ENCODE measurements at places on chromosomes 4 and X.

GRCh38 chrX:39487969-39488330, 609.8 kb downstream of the BCOR start:
- no peak for DNase-seq

GRCh38 chr4:22413471-22413870, 102.4 kb downstream of the ADGRA3 start:
- DNase-seq, result no peak

GRCh38 chrX:23825675-23826074, 42.7 kb downstream of the SAT1 start:
- DNase-seq, result no peak

DNA sequence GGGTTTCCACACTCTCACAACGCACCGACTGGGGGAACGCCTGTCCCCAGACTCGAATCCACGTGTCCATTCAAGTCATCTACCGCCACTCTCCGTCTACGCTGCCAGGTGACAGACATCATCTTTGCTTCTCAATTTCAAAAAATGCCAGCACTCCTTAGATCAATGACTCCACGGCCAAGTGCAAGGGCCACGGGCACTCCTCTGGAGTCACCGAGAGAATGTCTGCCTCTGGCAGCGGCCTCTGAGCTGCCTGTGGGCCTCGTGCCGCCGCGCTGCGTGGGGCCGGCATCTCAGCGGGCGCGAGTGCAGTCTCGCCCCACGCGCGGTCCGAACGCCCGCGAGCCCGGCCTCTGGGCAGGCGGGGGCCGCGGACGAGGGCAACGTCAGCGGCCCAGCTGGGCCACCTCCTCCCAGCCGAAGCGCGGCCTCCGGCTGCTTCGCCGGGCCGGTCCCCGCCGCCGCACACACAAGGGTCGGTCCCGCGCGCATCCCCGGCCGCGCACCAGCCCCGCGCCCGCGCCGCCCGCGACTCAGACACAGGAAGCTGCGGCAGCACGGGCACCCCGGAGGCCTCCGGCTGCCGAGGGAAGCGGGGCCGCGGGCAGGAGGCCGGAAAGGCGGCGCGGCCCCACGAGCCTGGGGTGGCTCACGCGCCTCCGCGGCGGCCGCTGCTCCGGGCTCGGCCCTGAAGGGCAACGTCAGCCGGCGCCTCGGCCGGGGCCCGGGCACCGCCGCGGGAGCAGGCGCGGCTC, 450 bp downstream of the ACSL1 start:
- no peak for DNase-seq

GRCh38 chr4:127586922-127587571, 45.7 kb upstream of the INTU start:
- no peak for DNase-seq

GRCh38 chrX:123392921-123393320, 208.8 kb downstream of the GRIA3 start:
- DNase-seq, result no peak

GRCh38 chr4:114310296-114310925, 288.2 kb upstream of the UGT8 start:
- no peak for DNase-seq

DNA sequence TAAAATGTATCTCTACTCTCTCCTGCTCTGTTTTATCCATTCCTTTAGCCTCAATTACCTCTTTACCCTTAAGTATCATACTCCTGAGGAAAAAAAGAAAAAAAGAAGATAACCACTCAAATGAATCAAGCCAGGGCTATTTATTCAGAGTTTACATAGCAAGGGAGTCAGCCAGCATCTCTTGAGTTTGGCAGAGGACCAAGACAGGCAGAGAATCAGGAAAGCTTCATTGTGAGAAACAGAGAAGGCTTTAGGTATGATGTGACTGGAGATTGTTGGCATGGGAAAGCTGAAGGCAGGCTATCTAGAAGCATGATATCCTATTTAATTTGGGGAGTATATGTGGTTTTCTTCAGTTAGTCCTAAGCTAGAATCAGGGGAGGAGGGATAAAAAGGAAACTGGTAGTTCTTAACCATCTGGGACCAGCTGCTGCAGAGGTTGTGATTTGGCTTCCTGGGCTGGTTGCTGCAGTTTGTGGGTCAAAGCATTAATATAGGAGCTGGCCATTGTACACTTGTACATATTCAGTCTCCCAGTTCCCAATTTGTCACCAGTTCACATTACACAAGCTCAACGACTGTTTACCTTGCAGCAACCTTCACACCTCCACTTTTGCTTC, 11.2 kb downstream of the APELA start:
- DNase-seq, result no peak

GRCh38 chrX:137916090-137916746, 350.3 kb downstream of the ZIC3 start:
- no peak for DNase-seq

DNA sequence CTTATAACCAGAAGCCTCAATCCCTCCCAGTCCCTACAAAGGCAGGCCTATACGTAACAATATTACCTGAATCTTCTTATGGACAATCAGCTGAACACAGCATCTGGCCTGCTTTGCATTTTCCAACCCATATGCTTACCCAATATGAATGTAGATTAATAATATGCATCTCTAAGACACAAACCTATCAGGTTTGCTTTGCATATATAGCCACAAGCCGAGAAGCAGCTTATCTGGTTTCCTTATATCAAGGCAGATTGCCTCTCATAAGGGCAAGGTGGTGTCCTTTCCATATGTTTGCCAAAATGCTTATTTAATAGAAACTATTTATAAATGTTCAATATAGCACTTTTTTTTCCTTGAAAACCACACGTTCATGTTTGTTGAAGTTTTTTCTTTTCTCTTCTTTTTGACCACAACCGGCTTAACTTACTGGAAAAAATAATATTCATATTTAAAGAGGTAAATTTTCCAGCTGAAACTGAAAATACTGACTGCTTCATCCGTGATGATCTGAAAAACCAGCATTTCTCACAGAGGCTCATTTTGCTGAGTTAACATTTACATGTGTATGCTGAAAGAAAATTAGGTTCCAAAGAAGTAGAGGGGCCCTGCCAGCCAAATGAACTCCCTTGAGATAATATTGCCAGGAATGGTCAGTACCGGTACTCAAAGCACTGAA, 3.8 kb downstream of the IL21 start:
- DNase-seq, result no peak

- no peak for DNase-seq
Measured at GRCh38 chr4:117873779-117874178, 160.5 kb upstream of the NDST3 start.

- no peak for DNase-seq
Measured at GRCh38 chr4:1978226-1978625, 30.5 kb downstream of the NELFA start.

DNA sequence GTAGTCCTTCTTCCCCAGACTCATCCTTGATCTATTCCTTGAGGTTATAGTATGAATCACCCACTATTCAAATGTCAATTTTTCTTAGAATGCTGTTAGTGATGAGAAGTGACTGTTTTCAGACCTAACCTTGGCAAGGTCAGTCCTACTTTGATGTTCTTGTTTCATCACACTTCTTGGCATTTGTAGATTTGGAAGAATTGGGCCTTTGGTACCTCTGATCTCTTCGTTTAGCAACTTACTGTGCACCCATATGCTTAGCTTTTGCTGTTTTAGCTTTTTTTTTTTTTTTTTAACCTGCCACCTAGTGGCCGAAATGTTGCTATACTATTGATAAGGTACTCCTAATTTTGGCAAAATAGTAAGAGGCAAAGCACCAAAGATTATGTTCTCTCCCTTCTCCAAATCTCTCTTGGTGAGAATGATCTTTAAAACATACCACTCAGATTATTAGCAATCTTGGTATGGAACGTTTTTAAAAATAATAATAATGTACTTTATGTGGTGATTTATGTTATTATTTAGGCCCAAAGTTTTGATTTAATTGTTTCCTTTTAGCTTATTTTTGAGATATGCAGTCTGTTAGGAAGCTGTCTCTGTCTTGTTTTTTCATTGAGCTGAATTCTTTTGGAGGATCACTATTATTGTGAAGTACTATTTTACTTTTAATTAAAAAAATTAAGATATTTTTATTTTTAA, 16.6 kb downstream of the DCK start:
- DNase-seq, result no peak

GRCh38 chr4:184309241-184310170, 91.8 kb upstream of the ENPP6 start:
- no peak for DNase-seq

DNA sequence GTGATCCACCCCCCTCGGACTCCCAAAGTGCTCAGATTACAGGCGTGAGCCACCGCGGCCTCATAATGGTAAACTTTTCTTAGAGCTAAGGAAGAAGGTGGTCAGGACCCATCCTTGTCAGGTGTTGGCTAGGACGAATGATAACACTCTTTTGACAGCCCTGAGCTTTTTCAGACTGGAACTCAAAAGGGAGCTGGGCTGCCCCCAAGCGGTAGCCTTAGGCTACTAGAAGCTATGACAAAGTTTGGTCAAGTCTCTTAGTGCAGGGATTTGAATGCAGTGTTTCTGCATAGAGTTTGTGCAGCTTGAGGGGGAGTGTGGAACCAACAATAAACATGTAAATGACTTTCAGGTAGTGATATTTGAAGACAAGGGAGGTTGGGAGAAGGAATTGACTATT, 11.8 kb upstream of the HSD17B10 start:
- DNase-seq, result no peak

DNA sequence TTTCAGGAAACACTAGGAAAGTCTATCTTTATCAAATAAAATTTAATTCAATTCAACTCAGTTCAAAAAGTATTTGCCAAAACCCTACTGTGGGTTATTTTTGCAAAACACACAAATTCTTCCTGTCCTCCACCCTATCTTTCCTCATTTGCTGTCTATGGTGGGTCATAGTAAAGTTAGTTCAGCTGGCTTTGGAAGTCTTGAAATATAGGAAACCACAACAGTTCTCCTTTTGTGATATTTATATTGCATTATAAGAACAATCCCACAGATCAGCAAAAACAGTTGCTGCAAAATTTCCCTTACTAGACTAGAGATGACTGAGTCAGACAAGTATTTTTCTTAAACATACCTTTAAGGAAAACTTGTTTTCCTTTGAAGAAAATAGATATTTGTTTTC, 22.2 kb downstream of the CYBB start:
- DNase-seq, result no peak

DNA sequence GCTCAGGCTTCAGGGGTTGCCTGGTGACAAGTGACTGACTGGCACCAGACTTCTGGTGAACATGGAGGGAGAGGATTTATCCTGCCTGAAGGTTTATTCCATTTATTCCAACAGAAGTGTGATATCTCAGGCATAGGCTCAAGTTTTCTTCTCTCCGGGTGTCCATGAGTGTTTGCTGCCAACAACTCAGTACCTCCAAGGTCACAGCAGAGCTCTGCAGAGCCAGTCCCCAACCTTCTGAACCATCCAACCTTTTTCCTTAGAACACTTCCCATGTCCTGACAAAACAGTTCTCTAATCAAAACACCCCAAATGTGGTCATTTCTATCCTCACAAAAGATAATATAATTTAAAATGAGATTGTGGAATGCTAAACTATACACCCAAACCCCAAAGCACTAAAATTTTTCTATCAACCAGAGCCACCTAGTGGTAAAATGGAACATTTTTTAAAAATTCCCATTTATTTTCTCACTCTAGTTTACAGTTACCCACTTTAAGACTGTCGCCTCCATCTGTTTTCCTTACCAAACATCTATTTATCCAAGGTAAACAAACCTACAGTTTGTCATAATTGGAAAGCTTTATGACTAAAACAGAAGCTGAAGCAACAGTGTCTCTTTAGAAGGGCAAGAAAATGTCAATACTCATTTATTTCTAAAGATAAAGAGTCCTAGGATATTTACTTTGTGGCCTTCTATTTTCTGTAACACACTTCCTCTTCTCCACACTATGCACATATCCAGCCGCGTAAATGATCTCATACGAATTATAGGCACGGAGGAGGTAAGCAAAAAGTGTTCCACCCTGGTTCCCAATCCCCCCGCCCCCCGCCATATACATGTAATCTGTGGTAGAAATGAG, 39.5 kb downstream of the TMEM154 start:
- DNase-seq, result no peak
